HT1080 (cell line): ENCODE measurements at places on chromosomes 4 and X.

DNA sequence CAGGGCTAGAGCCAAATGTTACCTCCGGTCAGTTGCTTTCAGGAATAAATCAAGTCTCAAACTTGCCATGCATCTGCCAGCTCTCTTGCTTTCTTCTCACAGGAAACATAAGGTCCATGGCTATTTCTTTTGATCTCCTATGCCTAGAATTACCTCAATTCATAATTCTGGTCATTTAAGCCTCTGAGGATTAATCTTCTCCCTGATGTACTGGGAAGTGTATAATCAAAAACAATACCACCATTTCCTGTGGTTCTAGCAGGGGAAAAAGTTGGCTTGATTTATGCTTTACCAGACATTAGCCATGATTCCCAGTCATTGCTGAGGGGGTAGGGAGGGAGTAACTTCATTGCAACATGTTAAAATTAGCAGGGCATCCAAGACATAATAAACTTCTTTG, 268.7 kb upstream of the EMCN start:
- no peak for DNase-seq

- no peak for DNase-seq
Observed at GRCh38 chrX:28609003-28609402, 21.8 kb downstream of the IL1RAPL1 start.

DNA sequence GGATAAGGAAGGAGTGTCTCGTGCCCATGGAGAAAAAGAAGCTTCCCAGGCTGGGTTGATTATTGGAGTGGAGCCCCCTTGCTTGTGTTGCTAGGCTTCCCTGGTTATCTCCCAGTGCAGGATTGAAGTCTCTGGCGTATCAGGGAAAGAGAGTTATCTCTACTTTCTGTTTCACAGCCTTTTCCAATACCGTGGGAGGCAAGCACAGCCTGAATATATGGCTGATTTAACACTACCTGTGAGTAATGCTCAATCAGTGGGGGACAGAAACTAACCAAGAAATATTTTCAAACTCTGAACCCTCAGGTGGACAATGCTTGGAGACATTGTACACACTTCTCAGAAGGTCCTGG, 65.2 kb downstream of the SERPINA7 start:
- no peak for DNase-seq

- no peak for DNase-seq
Observed at GRCh38 chrX:151687635-151688034, 7.6 kb upstream of the PRRG3 start.

GRCh38 chrX:15376956-15377355, 7.3 kb downstream of the VEGFD start:
- no peak for DNase-seq

- DNase-seq, result no peak
Observed at GRCh38 chrX:139974471-139974870, 9.2 kb upstream of the CXorf66 start.

GRCh38 chrX:39536211-39536610, 561.5 kb downstream of the BCOR start:
- DNase-seq, result no peak

DNA sequence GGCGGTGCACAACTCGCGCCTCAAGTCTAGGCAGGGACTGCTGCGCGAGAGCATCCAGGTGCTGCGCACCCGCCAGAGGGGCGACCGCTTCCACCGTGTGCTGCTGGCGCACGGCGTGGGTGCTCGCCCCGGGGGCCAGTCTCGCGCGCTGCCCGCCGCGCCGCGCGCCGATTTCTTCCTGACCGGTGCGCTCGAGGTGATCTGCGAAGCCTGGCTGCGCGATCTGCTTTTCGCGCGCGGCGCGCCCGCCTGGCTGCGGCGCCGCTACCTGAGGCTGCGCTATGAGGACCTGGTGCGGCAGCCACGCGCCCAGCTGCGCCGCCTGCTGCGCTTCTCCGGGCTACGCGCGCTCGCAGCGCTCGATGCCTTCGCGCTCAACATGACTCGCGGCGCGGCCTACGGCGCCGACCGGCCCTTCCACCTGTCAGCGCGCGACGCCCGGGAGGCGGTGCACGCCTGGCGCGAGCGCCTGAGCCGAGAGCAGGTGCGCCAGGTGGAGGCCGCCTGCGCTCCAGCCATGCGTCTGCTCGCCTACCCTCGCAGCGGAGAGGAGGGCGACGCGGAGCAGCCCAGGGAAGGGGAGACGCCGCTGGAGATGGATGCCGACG, 1.3 kb downstream of the CHST7 start:
- no peak for DNase-seq

DNA sequence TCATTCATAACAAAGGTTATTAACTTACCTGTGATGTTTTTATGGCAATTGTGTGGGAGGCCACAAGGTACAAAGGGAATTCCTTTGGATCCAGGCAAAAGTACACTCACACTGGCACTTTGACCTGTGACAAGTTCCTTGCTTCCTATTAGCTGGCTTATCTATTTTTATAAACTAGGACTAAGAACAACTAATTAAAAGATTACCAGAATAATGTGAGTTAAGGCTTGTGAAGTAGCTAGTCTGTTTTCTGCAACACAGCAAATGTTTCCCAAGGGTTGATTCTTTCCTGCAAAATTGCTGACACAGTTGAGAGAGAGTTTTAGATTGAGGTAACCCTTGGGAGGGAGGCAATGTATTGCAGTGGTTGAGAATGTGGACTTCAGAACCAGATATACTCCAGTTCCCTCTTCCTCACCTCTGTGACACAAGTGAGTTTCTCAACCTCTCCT, 107.9 kb downstream of the CPEB2 start:
- DNase-seq, result no peak

DNA sequence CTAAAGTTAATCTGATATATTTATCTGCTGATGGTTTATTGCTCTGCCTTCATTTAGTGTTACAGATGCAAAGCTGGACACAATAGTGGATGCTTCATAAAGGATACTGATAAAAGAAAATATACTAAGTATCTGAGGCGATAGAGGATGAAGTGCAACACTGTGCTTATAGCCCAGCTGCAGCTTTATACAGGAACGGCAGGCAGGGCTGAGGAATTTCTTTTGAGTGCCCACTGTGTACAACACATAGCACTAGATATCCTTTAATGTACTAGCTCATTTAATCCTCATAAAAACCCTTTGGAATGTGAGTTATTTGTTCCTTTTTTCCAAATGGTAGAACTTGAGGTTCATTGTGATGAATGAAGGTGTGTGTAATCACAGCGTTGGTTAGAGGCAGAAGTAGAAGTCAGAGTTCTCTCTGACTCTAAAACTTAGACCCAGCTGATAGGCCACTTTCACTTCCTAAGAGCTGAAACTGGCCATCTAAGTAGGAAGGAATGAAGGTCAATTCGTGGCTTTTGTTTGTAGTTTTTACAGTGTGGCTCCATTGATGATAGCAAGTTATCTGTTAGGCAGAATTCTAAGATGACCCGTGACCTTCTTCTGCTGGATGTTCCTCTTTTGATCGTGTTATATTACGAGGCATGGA, 138.0 kb downstream of the VEGFC start:
- DNase-seq, result no peak

GRCh38 chr4:7649741-7650531, 215.2 kb upstream of the PSAPL1 start:
- peak; percentile 100 for DNase-seq

- no peak for DNase-seq
Observed at GRCh38 chrX:15418041-15418706, 34.0 kb upstream of the VEGFD start.

DNA sequence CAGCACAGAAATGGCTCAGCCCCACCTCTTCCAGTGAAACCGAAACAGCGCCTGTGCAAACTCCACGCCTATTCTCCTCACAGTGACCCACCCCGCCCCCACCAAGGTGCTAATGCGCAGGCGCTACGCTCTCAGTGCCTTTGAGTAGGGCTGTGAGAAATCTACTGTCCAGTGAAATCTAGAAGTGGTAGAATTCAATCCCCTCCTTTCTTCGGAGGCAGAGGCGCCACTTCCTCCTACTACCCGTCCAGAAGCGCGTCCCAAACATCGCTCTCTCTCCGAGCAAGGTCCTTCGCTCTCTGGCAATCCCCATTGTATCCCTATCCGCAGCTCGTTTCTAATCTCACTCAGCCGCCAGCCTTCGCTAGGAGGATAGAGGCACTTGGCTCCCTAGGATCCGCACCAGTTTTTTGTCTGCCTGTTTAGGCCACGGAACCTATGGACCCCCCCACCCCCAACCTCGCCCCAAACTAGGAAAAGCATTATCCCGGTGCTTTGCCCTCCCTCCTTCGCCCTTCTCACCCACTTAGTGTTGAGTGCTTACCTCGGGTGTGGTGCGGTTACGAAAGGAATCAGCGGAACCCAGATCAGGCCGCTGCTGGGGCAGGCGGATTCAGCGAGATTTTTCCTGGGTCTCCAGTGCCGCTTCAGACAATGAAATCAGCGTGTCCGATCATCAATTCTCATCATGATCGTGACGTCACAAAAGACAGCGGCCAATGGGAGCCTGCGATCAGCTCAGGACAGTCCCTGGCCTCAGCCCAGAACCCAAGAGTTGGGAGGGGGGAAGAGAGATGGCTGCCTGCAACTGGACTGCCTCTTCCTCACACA, at the start of gene HDX:
Gene HDX (minus strand): TSS at position 656 of the 831 bp plus-strand sequence. CDS start 27,056 bp downstream, outside the sequence.
- DNase-seq, result peak; percentile 76

- DNase-seq, result no peak
Observed at GRCh38 chr4:76737180-76737579, 160.8 kb downstream of the SOWAHB start.

DNA sequence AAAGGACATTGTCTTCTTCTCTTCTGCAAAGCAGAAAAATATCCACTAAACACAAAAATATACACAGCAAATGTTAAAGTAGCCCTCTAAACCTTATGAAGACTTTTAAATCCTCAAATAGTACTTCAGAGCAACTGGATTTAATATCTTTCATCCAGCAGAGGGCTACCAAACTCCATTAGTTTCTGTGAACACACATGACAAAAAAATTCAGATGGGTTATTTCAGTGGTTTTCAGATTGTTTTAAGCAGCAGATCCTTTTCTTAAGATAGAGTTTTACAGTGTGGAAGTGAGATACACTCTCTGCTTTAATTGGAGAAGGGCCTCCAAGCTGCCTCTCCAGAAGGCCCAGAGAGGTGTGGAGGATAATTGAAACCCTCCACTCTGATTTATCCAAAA, 56.7 kb downstream of the ANK2 start:
- peak; percentile 45 for DNase-seq

- DNase-seq, result no peak
Observed at GRCh38 chr4:5156682-5157081, 105.4 kb downstream of the STK32B start.

DNA sequence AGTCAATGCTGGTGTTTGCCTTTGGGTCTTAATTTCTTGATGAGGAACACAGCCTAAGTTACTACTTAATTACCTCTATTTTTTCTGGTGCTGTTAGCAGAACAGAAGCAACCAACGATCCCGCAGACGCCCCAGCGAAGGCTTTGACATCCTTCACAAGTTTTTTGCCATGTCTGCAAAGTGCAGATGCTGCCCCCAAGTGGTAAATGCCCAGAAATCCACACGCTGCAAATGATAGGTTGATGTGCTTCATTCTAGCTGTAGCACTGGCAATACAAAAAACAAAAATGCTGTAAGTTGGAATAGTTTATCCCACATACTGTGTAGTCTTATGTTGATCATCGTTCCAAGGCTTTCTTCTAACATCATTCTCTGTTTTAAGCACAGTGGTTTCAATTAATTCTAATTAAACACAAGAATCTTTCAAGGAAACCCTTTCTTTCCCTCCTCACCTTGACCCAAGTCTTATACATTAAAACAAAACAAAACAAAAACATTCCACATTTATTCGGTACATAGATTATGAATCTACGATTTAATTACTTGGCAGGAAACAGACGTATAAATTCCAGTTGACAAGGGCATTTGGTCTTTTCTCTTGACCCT, 1.2 kb downstream of the PNPLA4 start:
- peak; percentile 56 for DNase-seq

- no peak for DNase-seq
Observed at GRCh38 chrX:3351276-3351675, 4.8 kb upstream of the MXRA5 start.

DNA sequence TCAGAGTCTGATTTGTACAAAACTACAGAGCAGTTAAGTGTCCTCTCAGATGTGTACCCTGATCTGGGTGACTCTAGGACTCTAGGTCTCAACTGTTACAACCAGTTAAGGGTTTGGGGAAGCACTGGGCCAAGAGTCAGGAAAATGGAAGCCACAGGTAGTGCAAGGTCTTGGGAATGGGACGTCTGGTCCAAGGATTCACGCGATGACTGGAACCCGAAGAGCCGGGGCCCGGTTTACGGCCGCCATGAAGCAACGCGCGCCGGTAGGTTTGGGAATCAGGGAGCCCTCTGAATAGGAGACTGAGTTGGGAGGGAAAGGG, 321 bp upstream of the HPRT1 start:
- peak; percentile 13 for DNase-seq

GRCh38 chrX:46577221-46578005, 3.8 kb downstream of the CHST7 start:
- peak; percentile 3 for DNase-seq

- no peak for DNase-seq
Observed at GRCh38 chr4:42397635-42398170, 415 bp downstream of the SHISA3 start.

GRCh38 chr4:158384414-158384813, 137.3 kb upstream of the RXFP1 start:
- no peak for DNase-seq

DNA sequence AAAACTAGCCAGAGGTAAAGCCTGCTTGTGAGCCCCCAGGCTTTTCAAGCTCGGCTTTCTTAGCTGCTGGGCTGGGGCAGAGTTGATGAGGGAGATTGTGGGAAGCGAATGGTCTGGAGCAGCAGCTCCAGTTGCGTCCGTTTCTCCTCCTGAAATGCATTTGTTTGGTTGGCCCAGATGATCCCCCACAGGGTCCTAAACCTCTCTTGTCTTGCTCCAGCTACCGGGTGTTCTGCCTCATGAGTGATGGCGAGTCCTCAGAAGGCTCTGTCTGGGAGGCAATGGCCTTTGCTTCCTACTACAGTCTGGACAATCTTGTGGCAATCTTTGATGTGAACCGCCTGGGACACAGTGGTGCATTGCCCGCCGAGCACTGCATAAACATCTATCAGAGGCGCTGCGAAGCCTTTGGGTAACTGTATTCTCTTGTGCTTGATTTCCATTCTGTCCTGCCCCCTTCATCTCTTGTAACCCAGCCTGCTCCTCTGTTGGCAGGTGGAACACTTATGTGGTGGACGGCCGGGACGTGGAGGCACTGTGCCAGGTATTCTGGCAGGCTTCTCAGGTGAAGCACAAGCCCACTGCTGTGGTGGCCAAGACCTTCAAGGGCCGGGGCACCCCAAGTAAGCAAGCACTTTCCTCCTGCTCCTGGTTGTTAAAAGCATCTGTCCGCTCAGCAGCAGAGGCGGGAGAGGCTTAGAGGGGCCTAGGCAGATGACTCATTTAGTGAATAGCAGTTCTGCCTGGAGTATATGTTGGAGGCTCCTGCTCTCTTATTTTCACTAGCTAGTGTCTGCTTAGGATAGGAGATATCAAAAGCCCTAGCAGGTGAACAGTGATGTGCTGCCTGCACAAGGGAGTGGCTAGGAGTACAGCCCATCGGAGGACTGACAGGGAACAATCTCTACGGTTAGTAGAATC, 15.3 kb downstream of the TKTL1 start:
- no peak for DNase-seq

- DNase-seq, result peak; percentile 82
Observed at GRCh38 chrX:22135994-22136684, 104.0 kb downstream of the PHEX start.
